ENCODE measurements at places on chromosomes 4 and X.
A peak's percentile ranks its signal among the peaks of the same experiment; 100 is the strongest.

- no peak overlapping the region for H3K27ac ChIP-seq
- H3K4me3 ChIP-seq = no peak overlapping the region
Measured at GRCh38 chr4:142416121-142416520, 430.0 kb downstream of the INPP4B start.

GRCh38 chrX:72366701-72367454 is 61.2 kb upstream of the CITED1 start:
- H3K4me1 ChIP-seq = no peaks in the 10 kb centered on the region
- no peaks in the 10 kb centered on the region for H3K27me3 ChIP-seq
- H3K27ac ChIP-seq = no peak overlapping the region
- no peak overlapping the region for H3K4me3 ChIP-seq

DNA sequence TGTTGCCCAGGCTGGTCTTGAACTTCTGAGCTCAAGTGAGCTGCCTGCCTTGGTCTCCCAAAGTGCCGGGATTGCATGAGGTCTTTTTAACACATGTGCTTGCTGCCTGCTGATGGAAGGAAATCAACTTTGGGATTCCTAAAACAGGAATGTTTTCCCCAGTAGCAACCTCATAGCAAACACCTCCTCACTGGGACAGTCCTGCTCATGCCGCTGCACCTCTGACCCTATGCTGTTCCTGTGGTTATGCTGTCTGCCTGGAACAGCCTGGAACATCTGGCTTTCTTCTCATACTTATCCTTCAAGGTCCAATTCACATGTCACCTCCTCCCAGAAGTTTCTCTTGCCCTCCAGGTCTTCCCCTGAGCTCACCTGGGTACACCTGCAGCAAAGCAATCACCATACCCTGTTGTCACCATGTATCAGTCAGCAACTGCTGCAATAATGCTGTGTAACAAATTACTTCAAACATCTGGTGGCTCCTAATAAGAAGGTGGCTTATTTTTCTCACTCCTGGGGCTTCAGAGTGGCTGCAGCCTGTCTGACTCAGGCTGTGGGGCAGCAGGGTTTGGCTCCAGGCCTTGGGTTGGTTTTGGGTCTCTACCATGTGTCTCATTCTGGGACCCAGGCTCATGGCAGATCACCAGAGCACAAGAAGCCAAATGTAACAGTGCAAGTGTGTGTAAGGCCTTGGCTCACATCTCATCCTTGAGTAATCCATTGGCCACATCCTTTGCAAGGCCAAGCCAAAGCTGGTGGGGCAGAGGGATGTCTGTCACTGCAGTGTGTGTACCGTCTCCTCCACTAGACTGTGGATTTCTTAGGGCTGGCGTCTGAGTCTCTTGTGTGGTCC is 59.4 kb upstream of the SORCS2 start:
- H3K27ac ChIP-seq = no peak overlapping the region
- H3K36me3 ChIP-seq = no peaks in the 10 kb centered on the region
- no peak overlapping the region for H3K4me3 ChIP-seq
- H3K27me3 ChIP-seq = no peaks in the 10 kb centered on the region

- no peaks in the 10 kb centered on the region for H3K4me1 ChIP-seq
- no peak for DNase-seq
- H3K36me3 ChIP-seq = no peaks in the 10 kb centered on the region
- H3K27ac ChIP-seq = peak overlapping the region; percentile 77
- H3K27me3 ChIP-seq = no peaks in the 10 kb centered on the region
Measured at GRCh38 chr4:168803732-168804131, 206.3 kb downstream of the CBR4 start.

DNA sequence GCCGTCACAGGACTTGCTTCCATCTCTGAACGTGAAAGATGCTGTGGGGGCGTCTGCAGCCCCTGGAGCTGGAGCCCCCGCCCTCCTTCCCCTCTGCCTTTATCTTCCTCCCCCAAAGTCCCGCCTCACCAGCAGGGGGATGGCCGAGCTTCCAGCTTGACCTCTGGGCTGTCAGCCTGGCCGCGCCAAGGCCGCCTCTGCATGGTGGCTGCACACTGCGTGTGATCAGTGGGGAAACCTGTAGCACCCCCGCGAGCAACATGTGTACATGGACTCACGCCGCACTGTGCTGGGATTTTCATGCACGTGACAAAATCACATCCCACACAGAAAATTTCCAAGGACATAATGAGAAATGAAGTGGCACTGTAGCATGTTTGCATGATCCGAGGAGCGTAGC is 26.5 kb upstream of the PSAPL1 start:
- H3K27me3 ChIP-seq = no peaks in the 10 kb centered on the region
- DNase-seq = no peak
- H3K27ac ChIP-seq = no peak overlapping the region
- no peaks in the 10 kb centered on the region for H3K36me3 ChIP-seq
- no peaks in the 10 kb centered on the region for H3K4me1 ChIP-seq
- no peak overlapping the region for H3K4me3 ChIP-seq

GRCh38 chr4:140126261-140126660 is 27.7 kb downstream of the MAML3 start:
- H3K36me3 ChIP-seq = no peaks in the 10 kb centered on the region
- H3K4me3 ChIP-seq = no peak overlapping the region
- no peaks in the 10 kb centered on the region for H3K27me3 ChIP-seq
- DNase-seq = no peak

DNA sequence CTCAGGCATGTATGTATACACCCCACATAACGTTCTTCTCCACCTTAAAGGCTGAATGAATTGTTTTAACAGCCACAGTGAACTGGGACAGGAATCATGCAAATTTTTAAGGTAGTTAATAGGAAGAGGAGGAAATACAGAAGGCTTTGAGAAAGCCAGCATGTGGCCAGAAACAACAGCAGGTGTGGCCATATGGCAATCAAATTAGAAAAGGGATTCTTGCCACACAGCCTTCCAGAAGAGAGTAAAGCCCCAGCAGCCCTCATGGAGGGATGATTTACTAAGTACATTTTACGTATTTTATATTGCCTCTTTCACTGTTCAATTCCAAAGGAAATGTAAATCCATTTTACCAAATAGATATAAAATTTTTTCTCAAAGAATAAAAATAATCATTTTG is 792.2 kb downstream of the ADGRL3 start:
- H3K27me3 ChIP-seq = no peaks in the 10 kb centered on the region
- no peak overlapping the region for H3K27ac ChIP-seq
- no peaks in the 10 kb centered on the region for H3K36me3 ChIP-seq
- no peaks in the 10 kb centered on the region for H3K4me1 ChIP-seq
- no peak for DNase-seq

- DNase-seq = no peak
- no peak overlapping the region for H3K27ac ChIP-seq
- no peaks in the 10 kb centered on the region for H3K4me1 ChIP-seq
- peaks cover 25% of the 10 kb centered on the region for H3K27me3 ChIP-seq
- no peak overlapping the region for H3K4me3 ChIP-seq
Measured at GRCh38 chrX:42776195-42776594, 1.8 kb downstream of the PPP1R2C start.

- H3K27me3 ChIP-seq = no peaks in the 10 kb centered on the region
- H3K4me3 ChIP-seq = no peak overlapping the region
- no peak overlapping the region for H3K27ac ChIP-seq
- no peak for DNase-seq
Measured at GRCh38 chr4:3121596-3121995, 47.1 kb downstream of the HTT start.

Data from breast epithelium (tissue), 4 donors.